ENCODE measurements at places on chromosomes 4 and X. TPM values are rescaled to one million over a fixed set of nuclear protein-coding genes. Genes with fewer than 3 reads are reported as not detected.

GRCh38 chr4:76292730-76293129 is 13.8 kb upstream of the STBD1 start:
- no peak for DNase-seq

DNA sequence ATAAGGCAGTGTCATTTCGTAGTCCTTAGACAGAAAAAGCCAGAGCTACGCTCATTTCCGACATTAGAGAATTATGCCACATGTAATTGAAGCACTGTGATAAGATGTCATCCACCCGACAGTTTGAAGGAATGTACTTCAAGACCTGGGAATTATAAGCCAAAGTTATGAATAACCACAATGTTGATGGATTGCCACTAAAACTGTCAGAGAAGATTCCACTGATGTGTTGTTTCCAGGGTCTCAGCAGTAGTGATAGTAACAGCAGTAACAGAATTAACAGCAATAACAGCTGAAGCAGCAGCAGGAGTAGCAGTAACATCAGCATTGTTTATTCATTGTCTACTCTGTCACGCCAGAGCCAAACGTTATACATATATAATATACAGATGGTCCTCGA is 24.7 kb downstream of the RAB33A start:
- no peak for DNase-seq

GRCh38 chrX:6568031-6568430 is 33.1 kb upstream of the VCX3A start:
- DNase-seq = no peak

DNA sequence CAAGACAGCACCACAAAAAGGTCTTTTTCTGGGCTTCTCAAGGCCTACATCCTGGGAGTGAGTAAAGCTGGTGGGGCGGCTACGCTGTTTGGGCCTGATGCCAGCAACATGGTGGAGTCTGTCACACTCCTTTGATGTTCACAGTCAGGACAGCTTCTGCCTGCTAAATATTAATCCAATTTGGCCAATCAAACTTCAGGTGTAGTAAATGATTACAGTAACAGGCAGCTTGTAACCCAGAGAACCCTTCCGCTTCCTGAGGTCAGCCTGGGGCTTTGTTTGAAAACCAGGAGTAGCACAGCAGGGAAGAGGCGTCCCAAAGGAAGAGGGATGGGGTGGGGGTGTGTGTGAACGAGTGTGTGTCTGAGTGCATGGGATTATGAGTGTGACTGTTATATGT is 220.4 kb downstream of the MAML3 start:
- DNase-seq = no peak

Gene ABCG2
- 0.65 TPM for polyA plus RNA-seq

Gene FGF5
- polyA plus RNA-seq = 43.7 TPM

Gene UNC5C
- not detected for polyA plus RNA-seq

Measured in BJ (cell line).